ENCODE measurements at places on chromosomes 7 and 10.

GRCh38 chr10:43605850-43606322, 352 bp upstream of the ZNF485 start:
- no peak for DNase-seq

DNA sequence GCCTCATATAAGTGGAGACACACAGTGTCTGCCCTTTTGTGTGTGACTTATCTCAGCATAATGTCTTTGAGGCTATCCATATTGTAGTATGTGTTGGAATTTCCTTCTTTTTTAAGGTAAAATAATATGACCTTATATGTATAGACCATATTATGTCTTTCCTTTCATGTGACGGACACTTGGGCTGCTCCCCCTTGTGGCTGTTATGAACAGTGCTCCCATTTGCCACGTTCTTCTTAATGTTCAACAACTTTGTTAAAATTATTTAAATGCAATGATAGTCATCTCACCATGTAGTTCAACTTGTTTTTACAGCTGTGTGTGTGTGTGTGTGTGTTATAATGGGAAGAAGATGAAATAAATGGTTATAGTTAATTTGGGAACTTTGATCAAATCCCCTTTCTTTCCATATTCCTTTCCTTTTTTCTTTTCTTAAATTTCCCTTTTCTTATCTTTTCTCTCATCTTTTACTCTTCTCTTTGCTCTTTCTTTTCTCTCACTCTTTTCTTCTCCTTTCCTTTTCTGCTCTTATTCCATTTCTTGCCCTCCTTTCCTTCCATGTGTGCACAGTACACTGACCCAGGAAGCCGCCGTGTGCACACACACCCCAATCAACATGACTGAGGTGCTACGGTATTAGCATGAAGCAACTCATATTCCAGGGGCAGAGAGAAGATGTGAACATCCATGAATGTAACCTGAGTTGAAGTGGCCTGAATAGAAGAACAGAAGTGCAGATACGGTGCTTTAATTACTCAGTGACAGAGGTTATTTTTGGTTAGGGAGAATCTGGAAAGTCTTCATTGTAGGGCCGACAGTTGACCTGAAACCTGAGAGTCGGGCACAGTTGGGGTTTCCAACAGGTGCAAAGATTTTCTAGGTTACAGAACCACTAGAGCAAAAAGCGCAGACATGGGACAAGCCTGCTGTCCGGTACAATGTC, 596.6 kb downstream of the SDK1 start:
- DNase-seq: peak; percentile 9

- DNase-seq: no peak
These were observed 46.7 kb downstream of the PKD1L1 start for GRCh38 chr7:47901542-47901941.

- DNase-seq: no peak
These were observed 29.8 kb downstream of the C10orf120 start for GRCh38 chr10:122669842-122670241.

DNA sequence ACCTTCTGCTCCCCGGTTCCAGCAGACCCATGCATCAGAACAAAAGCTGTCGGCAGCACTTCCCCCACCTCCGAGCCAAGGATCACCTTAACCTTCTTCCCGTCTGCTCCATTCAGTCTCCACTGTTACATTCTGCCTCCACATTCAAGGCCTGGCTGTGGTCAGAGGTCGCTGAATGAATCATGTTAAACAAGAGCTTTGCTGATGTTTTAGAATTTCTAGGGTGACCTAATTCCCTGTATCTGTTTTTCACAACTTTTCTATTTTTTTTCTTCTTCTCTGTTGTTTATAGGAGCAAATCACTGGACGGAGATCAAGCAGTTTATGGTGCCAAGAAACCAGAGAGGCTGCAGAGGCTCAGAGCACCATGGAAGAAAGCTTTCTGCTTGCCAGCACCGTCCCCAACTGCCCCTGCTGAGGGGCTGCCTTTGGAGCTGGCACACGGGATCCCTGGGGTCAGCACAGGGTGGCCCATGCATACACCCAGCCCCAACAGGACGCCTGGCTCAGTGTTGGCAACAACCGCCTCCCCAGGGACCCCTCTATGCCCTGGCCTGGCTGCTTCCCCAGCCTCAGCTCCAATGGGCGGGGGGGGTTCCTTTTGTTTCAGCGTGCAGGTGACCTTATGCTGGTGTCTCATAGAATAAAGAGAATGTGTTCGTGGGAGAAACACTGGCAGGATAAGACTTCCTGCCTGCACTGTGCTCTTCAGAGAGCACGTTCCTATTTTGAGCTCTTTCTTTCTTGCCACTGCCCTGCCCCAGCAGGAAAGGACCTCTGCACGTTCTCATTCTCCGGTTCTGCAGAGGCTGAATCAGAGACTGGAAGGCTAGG, 182.7 kb upstream of the LYZL2 start:
- no peak for DNase-seq

- no peak for DNase-seq
These were observed 7.1 kb downstream of the CAMK2G start for GRCh38 chr10:73867126-73867807.

GRCh38 chr7:70439651-70440050, 692.3 kb upstream of the GALNT17 start:
- no peak for DNase-seq

DNA sequence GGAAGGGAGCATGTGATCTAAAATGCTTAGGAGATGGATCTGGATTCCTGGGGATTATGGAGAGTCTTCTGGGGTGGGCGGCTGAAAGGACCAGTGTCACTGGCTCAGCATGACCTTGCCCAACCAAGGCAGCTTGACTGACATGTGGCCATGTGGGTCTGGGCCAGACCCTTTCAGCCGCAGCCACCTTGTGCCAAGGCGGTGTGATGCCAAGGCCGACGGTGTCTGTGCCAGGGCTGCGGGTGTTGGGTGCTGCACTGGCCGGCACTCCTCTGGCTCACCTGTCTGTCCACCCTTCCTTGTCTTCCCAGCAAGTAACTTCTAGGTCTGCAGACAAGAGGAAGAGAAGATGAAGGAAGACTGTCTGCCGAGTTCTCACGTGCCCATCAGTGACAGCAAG, 8.8 kb downstream of the DEPP1 start:
- no peak for DNase-seq

- DNase-seq: no peak
These were observed 131.9 kb downstream of the TNS3 start for GRCh38 chr7:47449810-47450590.

DNA sequence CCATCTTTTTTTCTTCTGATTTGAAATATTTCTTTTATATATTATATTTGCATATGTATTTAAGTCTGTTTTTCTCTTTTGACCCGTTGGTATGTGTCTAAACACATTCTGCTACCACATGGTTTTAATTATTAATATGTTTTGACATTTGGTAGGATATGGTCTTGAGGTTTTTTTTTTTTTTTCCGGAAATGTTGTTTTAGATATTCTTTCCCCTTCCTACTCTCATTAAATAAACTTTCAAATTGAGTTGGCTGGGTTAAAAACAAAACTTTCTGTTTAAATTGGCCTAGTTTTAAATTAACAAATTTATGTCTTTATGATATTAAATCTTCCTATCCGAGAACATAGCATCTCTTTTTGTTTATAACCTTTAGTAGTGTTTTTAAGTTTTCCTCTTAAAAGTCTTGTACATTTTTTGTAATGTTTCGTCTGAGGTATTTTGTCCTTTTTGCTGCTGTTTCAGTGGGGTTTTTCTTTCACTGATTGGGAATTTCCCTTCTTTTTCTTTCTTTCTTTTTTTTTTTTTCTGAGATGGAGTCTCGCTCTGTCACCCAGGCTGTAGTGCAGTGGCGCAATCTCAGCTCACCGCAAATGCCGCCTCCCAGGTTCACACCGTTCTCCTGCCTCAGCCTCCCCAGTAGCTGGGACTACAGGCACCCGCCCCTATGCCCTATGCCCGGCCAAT, 25.4 kb downstream of the STAM start:
- peak; percentile 38 for DNase-seq

GRCh38 chr10:66927971-66928770, 2.3 kb downstream of the LRRTM3 start:
- DNase-seq: no peak

DNA sequence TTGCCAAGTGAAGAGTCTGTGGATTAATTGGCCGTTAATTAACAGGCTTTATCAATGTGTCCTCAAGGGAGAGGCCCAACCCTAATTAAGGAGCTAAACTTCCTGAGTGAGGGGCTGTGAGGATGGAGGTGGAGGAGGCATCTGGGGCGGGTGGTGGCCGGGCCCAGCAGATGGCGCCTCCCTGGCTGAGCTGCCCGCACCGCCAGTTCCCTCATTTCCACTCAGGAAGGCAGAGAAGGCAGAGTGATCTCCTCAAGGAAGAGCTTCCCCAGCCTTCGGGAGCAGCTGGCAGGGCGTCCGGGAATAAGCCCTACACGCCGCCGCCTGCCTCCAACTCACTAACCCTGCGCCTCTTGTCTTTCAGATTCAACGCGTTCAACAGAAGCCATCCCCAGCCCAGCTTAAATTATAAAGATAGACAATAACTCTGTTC, 112.2 kb downstream of the CYTH3 start:
- no peak for DNase-seq

GRCh38 chr10:124221356-124222317, 128.2 kb upstream of the CHST15 start:
- DNase-seq: no peak

DNA sequence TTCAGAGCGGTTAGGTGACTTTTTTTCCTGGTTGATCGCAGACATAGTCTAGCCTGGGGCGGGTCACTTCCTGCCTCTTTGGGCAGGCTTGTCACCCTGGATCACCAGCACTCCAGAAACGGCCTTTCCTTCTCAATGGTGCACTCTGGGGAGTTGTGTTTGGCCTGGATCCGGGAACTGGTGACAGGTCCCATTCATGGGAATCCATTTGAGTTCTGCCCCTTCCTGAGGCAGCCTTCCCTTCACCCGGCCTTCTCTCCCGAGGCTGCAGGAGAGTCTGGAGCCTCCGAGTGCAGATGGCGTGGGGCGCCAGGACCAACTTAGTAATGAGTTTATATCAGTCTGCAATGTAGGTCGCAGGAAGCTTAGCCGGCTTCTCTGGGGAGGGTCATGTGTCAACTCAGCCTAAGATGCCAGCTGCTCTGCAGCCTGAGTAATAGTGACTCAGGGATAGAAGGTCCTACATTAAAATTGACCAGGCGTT, 54.2 kb downstream of the TACR2 start:
- no peak for DNase-seq

Data from stimulated activated CD4-positive, alpha-beta T cell treated with anti-CD3 and anti-CD28 coated beads, Interleukin-12 subunit alpha, Interleukin-12 subunit beta, amount 100 ng/mL, for 24 hours (primary cell).